ENCODE measurements at places on chromosomes 2 and 18.

- peak; percentile 55 for DNase-seq
Measured at GRCh38 chr2:168192839-168193616, 54.4 kb downstream of the STK39 start.

DNA sequence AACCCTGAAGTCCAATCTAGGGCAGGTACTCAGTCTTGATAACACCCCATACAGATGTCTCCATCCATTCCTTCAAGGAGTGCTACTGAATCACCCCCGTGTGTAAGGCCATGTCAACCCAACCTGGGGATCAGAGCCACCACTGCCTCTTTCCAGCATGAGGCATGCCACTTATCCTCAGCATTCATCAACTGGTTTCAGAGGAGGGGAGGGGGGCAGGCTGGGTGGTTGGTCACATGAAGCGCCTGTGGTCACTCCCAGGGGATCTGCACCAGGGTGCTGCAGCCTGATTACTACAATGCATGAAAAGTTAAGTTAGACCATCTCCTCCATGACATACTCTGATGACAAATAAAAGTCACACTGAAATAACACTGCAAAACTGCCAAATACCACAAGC is 65.0 kb downstream of the UXS1 start:
- DNase-seq, result no peak

- no peak for DNase-seq
Measured at GRCh38 chr18:55458456-55459203, 129.4 kb downstream of the TCF4 start.

DNA sequence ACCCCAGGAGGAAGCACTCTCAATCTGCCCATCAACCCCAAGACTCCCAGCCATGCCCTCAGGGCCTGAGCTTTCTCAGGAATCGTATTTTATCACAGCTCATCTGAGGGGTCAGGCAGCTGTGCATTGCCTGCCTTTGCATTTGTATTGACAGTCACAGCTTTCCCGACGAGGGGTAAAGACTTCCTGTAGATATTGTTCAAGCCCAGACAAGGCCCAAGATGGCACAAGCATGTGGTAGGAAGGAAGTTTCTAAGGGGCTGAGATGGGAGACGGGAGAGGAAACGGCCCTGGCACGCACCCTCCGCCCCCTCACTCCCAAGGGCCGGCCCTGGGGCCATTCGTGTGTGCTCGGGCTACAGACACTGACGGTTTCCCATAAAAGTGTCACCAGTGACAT is 34.2 kb upstream of the PRLH start:
- DNase-seq, result no peak

GRCh38 chr2:173240083-173240482 is 114.6 kb upstream of the CDCA7 start:
- DNase-seq, result no peak

GRCh38 chr2:113053666-113054065 is 999 bp upstream of the IL36B start:
- no peak for DNase-seq

GRCh38 chr2:7201851-7202250 is 284.6 kb downstream of the RNF144A start:
- DNase-seq, result no peak

DNA sequence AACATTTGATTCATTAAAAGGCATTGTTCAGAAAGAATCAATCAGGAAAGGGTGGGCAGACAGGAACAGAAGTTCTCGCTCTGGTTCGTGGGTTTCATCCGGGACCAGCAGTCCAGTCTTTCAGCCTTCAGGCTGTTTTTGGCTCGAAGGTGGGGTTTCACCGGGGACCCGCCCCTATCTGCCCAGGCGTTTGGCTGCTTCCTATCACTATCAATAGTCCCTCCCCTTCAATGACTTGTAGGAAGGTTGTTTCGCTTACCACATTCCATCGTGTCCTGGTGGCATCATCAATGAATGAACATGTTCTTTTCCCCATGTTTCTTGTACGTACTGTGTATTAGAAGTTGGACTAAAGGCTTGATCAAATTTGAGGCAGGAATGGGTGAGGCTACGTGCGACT is 130.3 kb downstream of the NEDD4L start:
- DNase-seq, result no peak

DNA sequence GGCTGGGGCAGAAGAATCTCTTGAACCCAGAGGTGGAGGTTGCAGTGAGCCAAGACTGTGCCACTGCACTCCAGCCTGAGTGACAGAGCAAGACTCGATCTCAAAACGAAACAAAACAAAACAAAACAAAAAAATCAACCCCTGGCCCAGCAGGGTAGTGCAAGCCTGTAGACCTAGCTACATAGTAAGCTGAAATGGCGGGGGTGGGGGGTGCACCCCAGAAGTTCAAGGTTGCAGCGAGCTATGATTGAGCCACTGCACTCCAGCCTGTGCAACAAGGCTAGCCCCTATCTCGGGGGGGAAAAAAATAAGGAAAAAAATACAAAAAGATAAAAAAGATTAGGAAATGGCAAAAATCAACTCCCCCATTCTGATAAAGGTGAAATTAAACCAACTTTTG is 6.4 kb downstream of the ATL2 start:
- DNase-seq, result no peak

- DNase-seq, result peak; percentile 16
Measured at GRCh38 chr2:78861546-78861945, 164.0 kb upstream of the REG3G start.

DNA sequence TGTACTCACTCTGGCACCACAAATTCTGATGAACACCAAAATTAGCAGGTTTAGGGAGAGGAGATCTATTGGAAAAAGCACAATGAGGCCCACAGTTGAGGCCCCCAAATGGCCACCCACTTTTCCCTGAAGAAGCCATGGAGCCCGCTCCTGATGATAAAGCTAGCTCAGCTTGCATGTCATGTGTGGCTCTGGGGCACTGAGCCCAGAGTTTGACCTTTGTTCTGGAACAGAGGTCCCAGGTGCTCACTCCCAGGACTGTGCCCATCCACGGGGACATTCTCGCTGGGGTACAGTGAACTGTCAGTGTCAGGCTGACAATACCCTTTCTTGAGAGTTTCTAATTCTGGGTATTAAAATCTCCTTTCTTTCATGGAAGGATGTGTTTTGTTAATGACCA is 36.2 kb downstream of the XDH start:
- DNase-seq, result no peak

GRCh38 chr2:103166456-103167324 is 404.9 kb downstream of the TMEM182 start:
- no peak for DNase-seq

- DNase-seq, result peak; percentile 8
Measured at GRCh38 chr2:183164650-183165015, 40.4 kb downstream of the NUP35 start.

- DNase-seq, result peak; percentile 24
Measured at GRCh38 chr18:50177294-50177992, 17.5 kb downstream of the MYO5B start.

GRCh38 chr18:58541789-58542425 is 87.0 kb downstream of the ALPK2 start:
- DNase-seq, result peak; percentile 77

- DNase-seq, result peak; percentile 97
Measured at GRCh38 chr2:70328921-70329561, 27.2 kb upstream of the FAM136A start.

- DNase-seq, result no peak
Measured at GRCh38 chr18:62998443-62998842, 283.1 kb downstream of the PHLPP1 start.

DNA sequence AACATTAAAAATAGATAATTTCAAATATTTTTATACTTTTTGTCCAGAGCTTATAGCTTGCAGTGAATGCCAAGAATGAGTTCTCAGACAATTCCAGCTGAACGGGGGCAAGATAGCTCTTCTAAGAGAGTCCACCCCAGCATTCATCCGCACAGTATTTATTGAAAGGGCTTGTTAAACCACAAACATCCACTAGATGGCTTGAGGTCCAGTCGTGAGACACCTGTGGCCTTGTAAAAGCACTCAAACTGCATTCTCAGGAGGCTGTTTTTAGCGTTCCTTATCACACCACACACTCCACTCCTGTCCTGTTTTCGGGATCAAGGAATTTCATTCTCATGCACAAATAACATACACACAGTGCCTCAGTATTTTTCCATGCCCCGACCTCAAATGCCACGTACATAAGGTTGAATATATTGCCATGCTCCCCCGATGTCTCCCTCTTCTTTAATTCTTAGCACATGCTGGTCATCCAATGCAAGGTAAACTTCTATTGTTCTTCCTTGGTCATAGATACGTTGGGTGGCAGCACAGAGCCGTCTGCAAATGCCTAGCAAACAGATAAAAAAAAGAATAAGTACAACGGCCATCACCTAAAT is 47.4 kb downstream of the DNAJC10 start:
- DNase-seq, result peak; percentile 24

DNA sequence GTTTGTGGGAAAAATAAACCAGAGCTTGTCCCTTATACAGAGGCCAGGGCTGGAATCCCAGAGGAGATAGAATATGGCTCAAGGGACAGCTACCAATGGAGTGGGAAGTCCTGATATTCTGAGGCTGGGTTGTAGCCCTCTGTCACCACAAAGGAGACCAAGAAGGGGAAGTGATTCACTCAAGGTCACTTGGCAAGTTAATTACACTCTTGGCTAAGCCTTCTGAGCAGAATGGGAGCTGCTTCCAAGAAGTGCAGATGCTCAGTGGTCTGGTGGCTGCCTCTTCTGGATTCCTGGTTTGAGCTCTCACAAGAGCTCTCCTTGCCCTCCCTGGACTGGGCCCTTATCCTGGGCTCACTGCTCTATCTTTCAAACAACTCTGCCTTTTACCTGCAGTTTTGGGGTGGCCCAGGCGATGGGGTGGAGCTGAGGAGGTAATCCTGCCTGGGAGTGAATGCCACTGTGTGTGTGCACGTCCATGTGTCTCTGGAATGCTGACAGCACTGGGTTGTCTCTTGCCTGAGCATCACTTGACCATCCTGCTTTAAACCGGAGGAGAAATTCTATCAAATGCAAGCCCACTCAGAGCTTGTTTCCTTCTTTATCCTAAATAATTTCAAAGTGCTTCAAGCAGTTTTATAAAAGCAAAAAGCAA is 168.2 kb downstream of the KCNS3 start:
- peak; percentile 6 for DNase-seq

DNA sequence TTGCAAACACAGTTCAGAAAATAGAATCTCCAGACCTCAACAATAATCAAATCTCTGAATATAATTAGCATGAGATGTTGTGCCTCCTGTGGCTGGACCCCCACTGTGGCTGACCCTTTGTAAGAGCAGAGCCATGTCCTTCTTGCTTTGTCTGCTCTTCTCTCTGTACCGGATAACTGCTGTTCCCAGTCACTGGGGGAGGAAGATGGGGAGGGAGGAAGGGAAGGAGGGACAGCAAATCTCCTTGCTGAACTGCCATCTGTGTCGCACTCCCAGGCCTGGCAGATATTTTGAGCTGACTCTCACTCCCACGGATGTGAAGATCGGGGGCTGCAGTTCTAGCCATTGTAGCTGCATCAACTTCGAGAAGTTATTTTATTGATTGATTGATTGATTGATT is 319.0 kb upstream of the CXCR4 start:
- DNase-seq, result no peak

GRCh38 chr2:60309941-60310660 is 243.4 kb downstream of the BCL11A start:
- DNase-seq, result peak; percentile 14

DNA sequence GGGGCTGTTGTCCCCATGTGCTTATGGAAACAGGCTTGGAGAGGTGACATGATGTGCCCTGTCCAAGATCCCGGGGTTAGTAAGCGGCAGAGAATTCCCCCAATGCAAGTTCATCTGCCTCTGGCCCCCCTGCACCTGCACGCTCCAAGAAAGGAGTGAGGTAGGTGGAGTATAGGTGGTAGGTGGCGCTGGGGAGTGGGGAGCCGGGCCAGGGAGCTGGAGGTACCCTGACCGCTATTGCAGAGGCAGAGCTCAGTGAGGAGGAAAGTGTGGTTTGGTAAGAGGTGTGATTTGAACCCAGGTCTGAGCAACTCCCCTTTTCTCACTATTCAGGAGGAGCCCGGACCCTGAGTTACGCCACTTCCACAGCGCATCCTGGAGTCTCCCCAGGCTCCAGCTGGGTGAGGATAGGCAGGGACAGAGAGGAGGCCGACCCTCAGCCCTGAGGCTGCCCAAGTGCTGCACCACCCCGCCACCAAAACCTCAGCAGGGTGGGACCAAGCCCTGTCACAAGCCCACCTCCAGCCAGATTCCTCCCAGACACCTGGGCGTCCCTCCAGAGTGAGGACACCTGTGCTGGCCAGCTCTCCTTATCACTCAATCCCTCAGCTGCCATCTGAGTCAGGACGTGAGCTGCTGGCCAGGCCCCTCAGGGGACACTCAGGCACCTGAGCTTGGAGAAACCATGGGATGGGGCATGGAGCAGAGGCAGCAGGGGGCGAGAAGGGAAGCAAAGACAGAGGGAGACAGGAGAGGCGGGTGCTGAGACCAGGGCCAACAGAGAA is 5.6 kb downstream of the HAAO start:
- DNase-seq, result no peak

DNA sequence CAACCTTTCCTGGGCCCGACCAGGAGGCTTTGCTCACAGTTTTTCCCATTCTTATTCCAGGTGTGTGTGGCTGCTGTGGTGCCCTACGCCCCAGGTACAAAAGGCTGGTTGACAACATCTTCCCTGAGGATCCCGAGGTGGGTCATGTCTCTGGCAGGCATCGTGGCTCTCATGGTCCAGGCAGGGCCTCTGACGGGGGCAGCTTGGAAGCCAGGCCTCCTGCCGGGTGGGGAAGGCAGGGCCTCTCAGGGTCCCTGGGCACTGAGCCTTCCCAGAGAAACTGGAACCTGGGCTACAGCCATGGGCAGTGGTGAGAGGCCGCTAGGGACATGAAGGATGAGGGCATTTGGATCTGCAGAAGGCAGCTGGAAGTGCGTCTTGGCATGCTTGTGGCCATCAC is 49.4 kb downstream of the EFR3B start:
- DNase-seq, result no peak

DNA sequence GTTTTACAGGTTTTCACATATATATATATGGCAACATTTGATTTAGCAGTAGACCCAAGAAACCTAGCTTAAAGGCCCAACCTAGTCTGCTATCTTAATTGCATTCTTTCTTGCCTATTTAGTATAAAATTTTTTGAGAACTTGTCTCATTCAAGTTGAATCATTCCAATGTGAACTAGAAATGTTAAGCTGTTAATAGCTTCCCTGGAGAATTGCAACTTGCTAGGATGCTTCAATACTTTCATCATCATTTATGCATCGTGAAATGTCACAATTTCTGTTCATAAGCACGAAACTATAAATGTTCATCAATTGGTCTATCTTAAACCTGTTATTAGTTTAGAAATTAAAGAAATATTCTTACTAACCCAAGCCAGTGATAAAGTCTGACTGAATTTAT is 217.6 kb downstream of the BABAM2 start:
- DNase-seq, result no peak

DNA sequence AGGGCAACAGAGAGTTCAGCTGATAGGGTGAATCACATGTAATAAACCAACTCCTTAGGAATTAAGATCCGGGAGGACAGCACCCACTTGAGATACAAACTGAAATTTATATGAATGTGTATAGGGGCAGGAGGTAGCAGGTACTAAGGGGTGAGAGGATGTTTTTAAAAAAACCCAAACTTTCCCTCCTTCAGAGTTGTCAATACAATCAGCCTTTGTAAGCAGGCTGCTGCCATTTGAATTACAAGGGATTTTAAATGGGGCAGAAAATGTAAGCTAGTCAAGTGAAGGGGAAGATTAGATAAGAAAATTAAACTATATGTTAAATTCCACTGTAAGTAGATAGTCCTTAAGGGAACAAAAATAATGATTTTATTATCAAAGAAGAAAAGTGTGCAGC is 1239.7 kb upstream of the CELF4 start:
- no peak for DNase-seq

Measured in LoVo (cell line).